ENCODE measurements at places on chromosomes 1 and 21.

DNA sequence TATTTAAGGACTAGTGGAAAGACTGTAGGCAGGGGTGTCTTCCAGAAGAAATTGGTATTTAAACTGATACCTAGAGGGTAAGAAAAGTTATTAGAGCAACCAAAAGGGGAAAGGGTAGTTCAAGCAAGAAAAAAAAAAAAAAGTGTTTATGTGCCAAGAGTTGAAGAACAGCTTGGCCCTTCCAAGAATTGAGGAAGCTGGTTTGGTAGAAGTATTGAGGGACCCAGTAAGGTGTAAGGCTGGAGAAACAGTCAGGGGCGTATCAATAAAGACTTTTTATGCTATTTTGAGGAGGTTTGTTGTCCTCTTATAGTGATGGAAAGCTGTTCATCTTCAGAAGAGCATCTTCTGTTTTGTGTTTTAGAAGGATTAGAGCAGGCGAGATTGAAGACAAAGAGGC is 108.3 kb downstream of the PTPRC start:
- DNase-seq, result no peak

GRCh38 chr1:163650624-163651023 is 328.9 kb downstream of the NUF2 start:
- DNase-seq, result no peak

DNA sequence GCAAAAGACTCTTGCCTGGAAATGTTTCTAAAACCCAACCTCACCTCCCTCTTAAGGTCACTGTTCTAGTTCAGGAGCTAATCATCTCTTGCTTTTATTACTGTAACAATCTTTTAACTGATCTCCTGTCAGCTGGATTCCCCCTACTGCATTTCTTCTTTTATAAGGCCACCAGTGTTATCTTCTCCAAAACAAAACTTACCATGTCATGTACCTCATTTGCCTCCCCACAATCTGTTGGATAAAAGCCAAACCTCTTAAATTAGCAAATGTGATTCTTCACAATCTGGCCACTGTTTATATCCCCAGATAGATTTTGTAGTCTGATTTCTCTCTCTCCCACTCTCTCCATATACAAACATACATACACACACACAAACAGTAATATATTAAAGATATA is 143.3 kb downstream of the DENND1B start:
- no peak for DNase-seq

- peak; percentile 97 for DNase-seq
Observed at GRCh38 chr1:154559466-154560044, 1.1 kb upstream of the UBE2Q1 start.

- no peak for DNase-seq
Observed at GRCh38 chr1:25566176-25566729, 22.8 kb downstream of the LDLRAP1 start.

DNA sequence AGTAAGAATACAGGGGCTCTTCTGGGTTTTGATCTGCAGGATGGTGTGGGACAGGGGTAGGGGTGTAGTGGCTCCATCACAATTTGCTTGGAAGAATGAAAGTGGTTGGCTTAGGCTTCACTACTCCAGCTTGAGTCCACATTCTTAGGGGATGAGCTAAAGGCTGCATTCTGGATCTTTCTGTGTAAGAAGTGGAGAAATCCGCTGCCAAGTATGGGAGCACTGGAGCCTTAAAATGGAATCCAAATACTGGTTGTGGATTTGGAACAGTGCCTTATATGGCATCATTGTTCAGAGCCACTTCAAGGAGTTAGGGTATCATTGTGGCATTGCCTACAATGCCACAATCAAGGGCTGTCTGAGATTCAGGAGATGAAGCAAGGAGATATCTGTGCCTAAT is 187.1 kb downstream of the LMO4 start:
- no peak for DNase-seq

- DNase-seq, result no peak
Observed at GRCh38 chr1:221722254-221723017, 19.5 kb downstream of the DUSP10 start.

- DNase-seq, result no peak
Observed at GRCh38 chr1:38686927-38687255, 172.7 kb downstream of the RRAGC start.

GRCh38 chr21:38533887-38534286 is 35.6 kb upstream of the ERG start:
- DNase-seq, result no peak

DNA sequence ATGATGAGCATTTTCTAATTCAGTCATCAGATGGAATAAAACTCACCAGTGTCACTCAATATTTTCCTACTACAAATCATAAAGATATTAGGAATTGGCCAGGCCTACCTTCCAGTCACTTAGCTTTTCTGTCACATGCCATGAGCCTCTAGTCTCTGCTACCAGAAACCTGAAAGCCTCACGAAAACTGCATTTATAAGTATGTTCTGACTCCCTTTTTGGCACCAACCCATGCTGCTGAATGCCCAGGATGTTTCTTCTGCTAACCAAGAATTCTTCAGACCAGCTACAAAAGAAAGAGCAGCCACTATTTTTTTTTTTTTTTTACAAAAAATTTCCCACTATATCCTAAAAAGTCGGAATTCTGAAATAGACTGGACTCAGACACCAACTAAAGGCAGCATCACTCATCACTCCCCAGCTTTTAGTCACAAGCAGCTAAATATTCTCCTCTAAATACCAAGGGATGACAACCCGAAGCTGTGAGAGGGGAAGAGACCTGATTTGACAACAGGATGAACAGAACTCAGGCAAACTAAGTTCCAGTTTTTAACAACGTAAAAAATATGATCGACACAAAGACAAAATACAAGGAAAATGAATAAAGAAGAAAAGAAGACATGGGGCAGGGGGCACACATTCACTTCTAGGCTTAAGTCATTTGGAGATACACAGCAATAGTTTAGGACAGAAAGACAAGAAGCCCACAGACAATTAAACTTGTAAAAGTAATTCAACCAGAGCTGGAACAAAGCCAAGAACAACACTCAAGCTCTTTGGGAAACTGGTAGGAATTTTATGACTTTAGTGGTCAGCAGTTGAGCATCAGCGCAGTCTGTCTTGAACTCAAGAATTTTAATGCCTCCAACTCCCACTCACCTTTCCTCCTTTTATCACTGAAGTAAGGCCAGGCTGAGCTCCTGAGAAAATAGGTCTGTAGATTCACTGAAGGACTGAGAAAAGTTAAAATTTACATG is 1.7 kb downstream of the DCAF8 start:
- DNase-seq, result peak; percentile 64

DNA sequence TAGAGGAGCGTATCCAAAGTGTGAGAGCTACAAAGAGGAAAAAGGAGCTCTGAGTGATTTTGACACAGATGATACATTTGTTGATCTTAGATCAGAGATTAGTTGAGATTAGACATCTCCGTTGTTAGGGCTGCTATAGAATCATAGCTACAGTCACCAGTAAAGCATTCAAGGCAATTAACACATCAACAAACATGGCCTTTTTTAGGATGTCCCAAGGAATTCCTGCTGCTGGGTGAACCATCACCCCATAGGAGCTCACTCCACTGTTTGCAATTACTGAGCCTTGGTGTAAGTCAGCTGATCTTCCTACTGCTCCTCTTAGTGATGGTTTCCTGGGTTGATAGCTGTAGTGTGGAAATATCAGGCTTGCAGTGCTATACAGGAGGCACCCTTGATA is 6.7 kb upstream of the RSRP1 start:
- DNase-seq, result no peak

DNA sequence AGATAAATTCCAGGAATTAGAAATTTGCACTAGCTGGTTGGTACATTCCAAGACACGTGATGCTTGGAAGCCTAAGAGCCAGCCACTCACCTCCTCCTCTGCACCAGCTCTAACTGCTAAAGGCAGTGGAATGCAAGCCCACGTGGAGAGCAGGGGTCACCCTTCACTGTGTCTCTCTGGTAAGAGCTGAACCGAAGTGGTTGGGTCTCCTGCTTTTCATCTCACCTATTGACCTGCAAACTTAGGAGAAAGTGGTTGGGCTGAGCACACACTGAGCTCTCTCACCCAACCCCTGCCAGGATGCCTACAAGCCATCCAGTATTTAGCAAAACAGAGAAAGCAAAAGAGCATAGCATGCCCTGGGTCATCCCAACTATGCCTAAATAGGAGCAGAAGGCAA is 19.3 kb downstream of the HAO2 start:
- DNase-seq, result no peak

DNA sequence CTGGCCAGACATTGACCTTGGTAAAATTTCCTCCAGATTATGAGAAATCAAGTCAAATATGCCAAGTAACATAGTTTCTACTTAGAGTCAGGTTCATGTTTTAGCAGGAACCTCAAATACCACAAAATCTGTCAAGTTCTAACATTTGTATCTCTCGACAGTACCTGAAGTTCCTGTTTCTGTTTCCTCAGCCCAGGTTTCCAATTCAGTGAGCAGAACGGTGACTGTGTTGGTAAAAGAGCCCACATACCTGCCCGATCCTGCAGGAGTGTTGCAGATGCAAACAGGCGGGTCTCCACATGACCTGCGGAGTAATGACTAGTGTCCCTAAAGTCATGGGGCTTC is 57.9 kb upstream of the LGALS8 start:
- no peak for DNase-seq

DNA sequence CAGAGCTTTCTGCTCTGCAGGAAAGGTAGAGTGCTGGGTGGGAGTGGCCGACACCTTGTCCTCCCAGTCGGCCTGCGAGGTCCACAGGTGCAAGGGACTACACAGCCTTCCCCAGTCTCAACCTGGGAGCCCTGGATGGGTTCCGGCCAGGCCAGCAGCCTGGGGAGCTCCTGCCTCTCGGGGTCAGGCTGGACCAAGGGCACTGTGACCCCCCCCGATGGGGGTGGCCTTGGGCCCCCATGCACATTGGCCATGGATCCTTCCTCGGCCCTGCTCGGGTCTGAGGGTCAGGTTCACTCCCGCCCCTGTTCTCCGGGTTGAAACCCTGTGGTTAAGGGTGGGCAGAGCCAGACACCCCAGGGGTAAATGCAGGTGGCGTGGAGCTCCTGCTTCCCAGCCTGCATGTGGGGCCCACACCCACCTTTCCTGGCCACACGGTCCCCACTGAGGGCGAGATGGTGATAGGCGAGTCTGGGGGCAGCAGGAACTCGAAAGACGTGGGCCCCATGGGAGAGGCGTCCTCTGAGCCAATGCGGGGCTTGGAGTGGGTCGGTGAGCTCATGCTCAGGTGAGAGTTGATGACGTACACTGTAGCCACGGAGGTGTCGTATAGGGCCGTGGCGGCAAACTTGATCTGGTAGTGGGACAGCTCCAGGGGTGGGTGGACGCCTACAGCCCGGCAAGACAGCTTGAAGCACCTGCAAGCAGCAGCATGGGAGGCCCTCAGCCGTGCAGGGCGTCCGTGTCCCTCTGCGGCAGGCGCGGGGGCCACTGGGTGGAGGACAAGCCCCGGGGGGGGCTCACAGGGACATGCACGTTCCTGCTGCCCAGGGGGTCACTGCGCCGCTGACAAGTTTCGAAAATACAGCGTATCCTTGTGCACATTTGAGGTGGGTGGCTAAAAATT is 10.8 kb upstream of the TMEM52 start:
- DNase-seq, result no peak

DNA sequence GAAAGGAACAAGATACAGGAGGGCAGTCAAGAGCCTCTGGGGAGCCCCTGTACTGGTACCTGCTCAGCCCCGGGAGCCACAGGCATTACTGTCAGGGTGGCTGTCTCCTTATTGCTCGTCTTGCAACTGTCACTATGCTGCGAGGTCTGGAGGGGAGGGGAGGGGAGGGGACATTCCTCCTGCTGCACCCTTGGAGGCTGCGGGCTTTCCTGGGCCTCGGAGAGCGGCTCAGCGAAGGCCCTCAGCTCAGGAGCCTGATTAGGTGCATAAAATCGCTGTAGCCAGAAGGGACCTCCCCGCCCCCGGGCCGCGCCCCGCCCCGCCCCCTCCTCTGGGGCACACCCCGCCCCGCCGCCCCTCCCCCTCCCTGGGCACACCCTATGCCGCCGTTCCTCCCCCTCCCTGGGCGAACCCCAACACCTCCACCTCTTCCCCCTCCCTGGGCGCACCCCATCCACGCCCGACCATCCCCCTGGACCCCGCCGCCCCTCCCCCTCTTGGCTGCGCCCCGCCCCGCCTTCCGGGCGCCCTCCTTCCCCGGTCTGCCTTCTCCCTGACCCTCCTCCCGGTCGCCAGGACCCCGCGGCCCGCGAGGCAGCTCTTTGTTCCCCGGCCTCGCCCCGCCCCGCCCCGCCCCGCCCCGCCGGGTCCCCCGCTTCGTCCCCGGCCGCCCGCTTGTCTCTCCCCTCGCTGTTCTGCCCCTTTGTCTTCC is 35.5 kb downstream of the CACHD1 start:
- no peak for DNase-seq

- DNase-seq, result no peak
Observed at GRCh38 chr1:84603941-84604830, 29.9 kb upstream of the CTBS start.

DNA sequence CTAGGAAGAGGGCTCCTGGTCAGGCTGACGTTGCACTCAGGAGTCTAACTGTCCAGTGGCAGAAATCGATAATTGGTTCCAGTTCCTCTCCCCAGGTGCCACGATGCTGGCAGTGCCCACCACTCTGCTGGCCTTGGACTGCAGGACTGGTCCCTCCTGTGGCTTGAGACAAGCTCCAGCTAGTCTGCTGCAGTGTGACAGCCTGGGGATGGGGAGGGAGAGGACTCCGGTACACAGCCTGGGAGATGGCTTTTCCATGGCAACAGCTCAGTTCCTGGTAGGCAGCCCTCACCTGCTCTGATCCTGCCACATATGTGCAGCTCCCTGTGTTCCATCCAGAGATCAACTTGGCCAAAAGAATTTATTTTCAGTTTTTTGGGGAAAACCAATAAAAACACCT is 239.3 kb downstream of the KCNJ6 start:
- DNase-seq, result no peak

DNA sequence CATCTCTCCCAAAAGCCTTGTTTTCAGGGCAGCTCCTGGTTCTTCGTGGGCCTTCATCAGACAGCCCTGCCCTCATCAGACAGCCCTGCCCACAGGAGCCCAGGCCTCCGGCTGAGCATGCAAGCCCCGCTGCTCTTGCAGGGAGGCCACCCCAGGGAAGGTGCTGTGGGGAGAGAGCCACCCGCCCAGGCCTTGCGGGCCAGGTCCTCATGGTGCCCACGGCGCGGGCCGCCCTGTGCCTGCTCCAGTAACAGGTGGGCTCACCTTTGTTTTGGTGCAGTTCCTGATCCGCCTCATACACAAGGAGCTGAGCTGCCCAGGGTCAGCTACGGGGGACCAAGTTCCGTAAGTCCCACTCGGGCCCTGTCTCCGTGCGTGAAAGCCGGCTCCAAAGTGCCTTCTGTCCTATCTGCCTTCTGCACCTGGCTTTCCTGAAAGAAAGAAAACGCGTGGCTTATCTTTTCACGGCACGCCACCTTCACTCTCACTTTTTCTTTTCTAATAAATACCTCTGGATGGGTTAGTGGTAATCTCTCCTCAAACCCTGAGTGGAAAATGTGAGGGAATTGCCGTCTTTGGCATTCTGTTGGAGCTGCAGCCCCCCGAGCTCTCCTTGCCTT is 65.9 kb downstream of the SLC37A1 start:
- DNase-seq, result no peak

- no peak for DNase-seq
Observed at GRCh38 chr21:46159841-46160656, 4.7 kb upstream of the FTCD start.

- no peak for DNase-seq
Observed at GRCh38 chr21:40567501-40567900, 279.5 kb downstream of the DSCAM start.

Measured in pons (tissue), 1 donor.